ENCODE measurements at places on chromosomes 2 and 18.

DNA sequence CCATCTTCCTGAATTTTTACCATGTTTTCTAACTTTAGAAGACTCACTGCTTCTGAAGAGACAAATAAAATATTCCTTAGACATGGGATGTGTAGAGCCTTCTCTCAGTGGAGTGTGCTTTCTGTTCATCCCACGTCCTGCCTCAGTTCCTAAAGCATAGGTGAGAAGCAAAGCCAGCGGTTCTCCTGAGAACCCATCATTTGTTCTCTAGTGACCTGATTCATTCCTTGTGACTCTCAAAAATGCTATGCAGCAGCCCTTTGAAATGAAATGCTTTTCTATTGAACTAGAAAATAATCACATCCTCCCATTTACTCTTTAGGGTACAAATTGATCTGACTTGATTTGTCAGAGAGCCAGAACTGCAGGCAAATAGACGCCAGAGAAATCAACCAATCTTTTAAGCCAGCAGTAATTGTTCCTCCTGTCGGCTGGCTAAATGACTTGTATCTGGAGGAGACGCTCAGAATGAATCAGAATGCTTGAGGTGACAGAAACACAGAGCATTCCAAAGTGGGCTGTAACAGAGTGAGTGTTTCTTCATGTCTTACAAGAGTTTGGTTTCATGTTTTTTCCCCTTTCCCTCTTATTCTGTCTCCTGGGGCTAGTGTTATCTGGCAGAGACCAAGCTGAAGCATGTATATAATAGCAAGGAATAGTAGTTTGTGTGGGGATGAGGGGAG, 81.3 kb upstream of the TMEM178A start:
- no peak for DNase-seq

DNA sequence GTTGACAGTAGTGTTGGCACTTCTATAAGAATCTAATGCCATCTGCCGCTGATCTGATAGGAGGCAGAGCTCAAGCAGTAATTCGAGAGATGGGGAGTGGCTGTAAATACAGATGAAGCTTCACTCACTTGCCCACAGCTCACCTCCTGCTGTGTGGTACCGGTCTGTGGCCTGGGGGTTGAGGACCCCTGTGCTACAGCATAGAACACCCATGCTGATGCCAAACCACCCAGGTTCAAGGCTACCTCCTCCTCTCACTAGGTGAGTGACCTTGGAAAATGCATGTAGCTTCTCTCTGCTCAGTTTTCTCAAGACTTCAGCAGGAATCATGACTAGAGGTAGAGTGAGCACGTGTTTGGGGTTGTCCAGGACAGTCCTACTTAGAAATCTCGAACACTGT, 263.4 kb downstream of the SH3BP4 start:
- no peak for DNase-seq

- no peak for DNase-seq
These were observed 159.5 kb upstream of the GYPC start for GRCh38 chr2:126496493-126496892.

DNA sequence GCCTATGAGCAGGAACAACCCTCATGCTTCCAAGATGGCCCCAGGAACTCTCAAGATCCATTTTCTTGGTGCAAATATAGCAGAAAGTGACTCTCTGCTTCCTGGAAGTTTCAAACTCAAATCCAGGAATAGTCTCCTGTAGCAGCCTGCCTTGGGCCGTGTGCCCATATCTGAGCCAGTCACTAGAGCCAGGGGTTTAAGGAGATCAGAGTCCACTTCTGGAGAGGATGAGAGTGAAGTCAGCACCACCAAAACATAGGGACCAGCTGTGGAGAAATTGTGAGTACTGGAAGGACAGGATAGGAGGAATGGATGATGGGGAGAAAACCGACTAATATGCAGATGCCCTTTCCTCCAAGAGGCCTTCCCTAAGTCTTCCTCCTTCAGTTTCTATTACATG, 33.2 kb downstream of the PSD4 start:
- no peak for DNase-seq

- no peak for DNase-seq
These were observed 40.5 kb upstream of the KIDINS220 start for GRCh38 chr2:8877894-8878293.

- no peak for DNase-seq
These were observed 139.0 kb downstream of the MSH2 start for GRCh38 chr2:47541848-47542450.

GRCh38 chr2:54952978-54953456, 97.2 kb downstream of the RTN4 start:
- DNase-seq: no peak

- no peak for DNase-seq
These were observed 23.1 kb downstream of the PRPF40A start for GRCh38 chr2:152694161-152694661.

GRCh38 chr2:238231251-238231793, 8.5 kb downstream of the HES6 start:
- no peak for DNase-seq

DNA sequence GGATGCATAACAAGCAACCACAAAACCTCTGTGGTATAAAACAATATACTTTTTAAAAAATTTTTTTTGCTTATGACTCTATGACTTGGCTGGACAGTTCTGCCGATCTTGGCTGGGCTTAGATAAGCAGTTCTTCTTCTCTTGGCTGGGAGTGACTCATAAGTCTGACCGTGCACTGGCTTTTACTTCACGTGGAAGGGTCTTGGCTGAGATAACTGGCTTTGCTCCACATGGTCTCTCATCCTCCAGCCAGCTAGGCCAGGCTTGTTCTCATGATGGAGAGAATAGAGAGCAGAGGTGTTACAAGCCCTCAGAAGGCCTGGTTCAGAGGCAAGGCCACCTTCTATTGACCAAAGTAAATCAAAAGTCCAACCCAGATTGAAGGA, 178.9 kb upstream of the SERPINE2 start:
- DNase-seq: no peak

GRCh38 chr2:201580486-201580885, 62.8 kb downstream of the TMEM237 start:
- DNase-seq: no peak

GRCh38 chr2:133045787-133046186, 375.8 kb upstream of the LYPD1 start:
- DNase-seq: no peak

GRCh38 chr2:20469595-20469994, 22.7 kb downstream of the RHOB start:
- no peak for DNase-seq

GRCh38 chr2:240259924-240260529, 119.6 kb upstream of the OTOS start:
- no peak for DNase-seq

DNA sequence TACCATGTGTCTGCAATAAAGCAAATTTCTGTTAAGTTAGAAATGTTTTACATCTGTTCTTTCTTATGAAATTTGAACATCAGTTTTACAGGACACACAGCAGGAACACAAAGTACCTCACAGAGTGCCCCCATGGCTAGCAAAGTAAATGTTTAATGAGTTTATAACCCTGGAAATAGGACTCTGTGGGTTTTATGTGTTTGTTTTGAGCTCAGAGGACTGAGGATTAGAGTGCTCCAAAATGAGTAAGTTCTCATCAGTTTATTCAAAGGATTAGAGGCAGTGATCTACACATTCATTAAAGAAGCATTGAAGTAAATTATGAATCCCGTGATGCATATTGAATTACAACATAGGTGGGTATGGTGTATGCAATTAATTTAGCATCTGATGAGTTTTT, 281.8 kb downstream of the GULP1 start:
- DNase-seq: no peak

DNA sequence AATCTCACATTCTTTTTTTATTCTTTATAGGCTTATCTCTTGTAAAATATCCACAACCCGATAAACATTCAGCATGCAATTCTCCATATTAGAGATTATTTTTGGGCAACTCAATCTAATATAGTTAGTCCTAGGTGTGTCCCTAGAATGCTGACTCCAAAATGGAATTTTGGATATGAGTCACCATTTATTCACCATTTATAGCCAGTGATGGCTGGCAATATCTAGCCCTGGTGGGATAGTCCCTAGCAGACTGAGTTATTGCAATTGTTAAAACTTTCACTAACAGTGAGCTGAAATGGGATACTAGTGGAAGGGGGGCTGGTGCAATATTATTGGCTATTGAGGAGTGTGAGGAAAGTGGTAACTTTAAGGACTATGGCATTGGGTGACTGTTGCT, 401.6 kb downstream of the SLC4A3 start:
- DNase-seq: no peak

DNA sequence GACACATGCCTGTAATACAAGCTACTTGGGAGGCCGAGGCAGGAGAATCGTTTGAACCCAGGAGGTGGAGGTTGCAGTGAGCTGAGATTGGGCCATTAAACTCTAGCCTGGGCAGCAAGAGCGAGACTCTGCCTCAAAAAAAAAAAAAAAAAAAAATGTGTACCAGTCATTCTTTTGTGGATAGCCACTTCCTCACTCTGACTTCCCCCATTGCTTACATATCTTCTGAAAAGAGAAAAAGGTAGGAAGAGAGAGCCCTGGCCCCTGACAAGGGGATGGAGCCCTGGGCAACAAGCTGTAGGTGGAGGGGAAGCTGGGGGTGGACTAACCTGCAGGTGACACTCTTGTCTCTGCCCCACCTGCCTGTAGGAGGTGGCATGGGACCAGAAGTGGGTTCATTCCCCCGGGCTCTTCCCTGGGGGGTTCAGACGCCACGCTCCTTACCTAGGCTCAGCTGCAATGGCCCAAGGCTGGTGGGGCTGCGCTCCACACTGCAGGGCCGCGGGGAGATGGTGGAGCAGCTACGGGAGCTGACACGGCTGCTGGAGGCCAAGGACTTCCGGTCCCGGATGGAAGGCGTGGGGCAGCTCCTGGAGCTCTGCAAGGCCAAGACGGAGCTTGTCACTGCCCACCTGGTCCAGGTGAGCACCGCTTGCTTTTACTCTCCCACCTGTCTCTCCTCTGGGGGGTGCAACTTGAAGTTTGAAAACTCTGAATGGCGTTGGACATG, 39.1 kb downstream of the PCARE start:
- no peak for DNase-seq

DNA sequence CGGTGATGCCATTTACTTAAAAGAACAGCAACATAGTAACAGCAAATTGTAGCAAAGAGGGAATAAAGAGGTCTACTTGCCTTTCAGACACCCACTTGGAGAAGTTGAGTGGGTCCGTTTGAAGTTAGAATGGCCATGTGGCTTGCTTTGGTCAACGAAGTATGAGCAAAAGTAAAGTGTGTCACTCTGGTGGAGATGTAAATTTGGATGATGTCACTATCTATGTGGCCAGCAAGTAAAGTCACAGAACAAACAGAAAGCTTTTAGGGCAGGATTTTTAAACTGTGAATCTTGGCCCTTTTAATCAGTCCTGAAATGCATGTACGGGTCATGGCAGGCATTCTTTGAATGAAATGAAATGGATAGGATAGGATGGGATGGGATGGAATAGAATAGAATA, 120.3 kb downstream of the PAX3 start:
- DNase-seq: no peak

DNA sequence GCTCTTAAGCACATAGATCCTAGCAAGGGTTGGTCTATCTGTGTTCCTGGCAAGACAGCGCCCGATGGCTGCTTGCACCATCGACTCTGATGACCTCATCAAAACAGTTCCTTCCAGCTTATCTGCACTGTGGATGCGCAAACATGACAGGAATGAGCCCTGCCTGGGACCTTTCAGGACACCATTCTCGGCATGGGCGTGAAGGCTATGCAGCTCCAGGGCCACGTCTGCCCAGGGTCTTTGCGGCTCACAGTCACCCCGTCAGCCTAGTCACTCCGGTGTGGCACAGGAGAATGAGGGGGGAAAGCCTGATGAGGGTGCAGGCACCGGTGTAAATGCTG, 147.8 kb upstream of the TWIST2 start:
- no peak for DNase-seq

DNA sequence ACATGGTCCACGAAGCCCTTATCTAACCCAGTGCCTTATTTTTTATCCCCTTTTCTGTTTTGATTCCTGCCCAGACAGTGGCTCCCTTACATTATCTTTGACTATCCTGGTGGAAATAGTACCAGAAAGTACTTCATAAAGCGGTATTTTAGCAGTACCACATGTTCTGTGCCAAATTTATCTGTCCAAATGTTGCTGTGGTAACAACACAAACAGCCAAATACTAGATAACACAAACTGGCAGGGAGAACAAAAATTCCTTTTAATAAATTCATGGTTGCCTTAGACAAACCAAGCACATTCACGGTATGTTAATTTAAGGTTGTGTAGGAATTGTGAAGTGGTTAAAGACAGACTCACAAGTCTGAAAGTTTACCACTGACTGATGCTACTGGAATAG, 187.9 kb upstream of the LHCGR start:
- no peak for DNase-seq

DNA sequence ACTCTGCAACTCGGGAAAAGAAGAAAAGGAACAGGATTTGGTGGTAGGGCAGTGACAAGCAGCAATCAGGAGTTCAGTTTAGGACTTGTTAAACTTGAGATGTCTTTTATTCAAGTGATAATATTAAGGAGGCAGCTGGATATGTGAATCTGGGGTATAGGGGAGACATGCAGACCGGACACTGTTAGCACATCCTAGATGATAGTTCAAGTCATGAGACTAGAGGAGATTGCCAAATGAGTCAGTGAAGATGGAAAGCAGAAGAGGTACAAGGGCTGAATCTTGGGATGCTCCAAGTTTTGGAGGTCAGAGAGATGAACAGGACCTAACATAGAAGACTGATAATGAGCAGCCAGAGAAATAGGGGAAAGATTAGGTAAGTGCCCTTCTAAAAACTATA, 69.5 kb upstream of the PSME4 start:
- no peak for DNase-seq

GRCh38 chr18:10135302-10135926, 221.6 kb downstream of the VAPA start:
- DNase-seq: no peak

DNA sequence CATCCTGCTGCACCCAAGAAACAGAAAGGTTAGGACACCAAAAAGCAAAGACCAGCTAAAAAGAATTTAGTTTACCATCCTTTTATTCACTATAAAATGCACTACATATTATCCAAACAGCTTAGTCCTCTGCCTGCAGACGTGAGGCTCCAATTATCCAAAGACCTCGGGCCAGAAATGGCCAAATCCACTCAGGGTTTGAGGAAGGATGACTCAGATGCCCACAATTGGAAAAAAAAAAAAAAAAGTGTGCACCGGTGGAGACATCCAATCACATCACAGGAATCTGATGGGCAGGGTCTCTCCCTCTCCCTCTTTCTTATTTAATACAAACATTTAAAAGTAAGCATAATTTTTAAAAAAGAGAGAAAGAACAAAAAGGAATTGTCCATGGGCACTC, 65.7 kb downstream of the TRABD2A start:
- DNase-seq: no peak

- no peak for DNase-seq
These were observed 60.5 kb downstream of the DSEL start for GRCh38 chr18:67455890-67456501.

DNA sequence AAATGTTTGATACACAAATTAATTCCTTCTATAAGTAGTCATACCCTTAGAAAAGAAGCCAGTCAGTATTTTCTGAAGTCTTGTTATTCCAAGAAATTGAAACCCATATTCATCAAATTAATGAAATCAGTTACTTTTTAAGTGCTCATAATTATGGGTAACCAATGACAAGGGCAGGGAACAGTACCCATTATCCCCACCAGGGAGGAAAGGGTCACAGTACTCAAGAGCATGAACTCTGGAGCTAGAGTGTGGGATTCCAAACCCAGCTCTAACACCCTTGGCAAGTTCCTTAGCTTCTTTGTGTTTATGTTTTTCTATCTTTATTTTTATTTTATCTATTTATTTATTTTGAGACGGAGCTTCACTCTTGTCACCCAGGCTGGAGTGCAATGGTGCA, 68.4 kb downstream of the CCDC148 start:
- DNase-seq: no peak

GRCh38 chr18:45403341-45404049, 211.8 kb upstream of the SLC14A2 start:
- DNase-seq: no peak

- DNase-seq: no peak
These were observed 493.0 kb upstream of the ACVR2A start for GRCh38 chr2:147351784-147352183.
